ENCODE measurements at places on chromosomes 4 and X.
A peak's percentile ranks its signal among the peaks of the same experiment; 100 is the strongest.

DNA sequence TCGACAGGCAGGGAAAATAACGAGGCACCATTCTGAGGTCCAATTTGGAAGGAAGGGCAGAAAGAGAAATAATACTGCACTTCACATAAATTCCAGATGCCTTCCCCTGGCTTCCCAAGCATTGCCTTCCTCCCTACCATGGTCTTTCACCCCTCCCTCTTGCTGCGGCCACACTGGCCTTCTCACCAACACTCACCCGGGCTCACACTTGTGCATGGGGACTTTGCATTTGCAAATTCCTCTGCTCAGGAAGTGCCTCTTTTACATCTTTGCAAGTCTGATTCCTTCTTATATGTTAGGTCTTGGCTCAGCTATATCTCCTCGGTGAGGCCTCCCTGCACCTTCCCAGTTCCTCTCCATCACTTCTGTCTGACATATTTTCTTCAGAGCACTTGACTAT is 199.4 kb downstream of the CHIC2 start:
- no peak for DNase-seq

GRCh38 chr4:100738196-100739165 is 220.7 kb upstream of the EMCN start:
- DNase-seq: no peak

DNA sequence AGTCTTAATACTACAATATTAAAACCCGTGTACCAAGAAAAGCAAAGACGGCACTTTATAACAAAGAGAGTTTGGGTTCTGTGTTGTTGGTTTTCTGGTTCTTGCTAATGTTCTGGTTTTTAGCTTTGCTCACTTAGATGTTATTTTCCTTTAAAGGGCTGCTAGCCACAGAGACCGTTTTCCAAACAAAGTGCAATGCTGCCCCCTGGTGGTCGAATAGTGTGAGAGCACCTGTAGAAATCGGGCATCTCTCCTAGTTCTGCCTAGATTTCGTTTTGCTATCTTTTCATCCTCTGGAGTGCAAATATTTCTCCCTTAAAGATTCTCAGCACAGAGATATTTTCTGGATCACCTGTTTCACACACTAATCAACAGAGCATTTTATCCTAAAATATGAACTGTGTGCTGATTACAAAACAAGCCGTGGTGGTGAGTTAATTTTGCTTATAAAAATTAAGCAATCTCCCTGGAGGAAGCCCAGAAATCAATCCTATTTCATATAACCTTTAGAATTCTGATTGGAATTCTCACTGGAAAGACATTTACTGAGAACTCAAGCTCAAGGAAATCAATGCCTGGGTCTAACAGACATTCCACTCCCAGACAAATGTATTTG is 334.5 kb upstream of the NOCT start:
- peak; percentile 83 for DNase-seq

DNA sequence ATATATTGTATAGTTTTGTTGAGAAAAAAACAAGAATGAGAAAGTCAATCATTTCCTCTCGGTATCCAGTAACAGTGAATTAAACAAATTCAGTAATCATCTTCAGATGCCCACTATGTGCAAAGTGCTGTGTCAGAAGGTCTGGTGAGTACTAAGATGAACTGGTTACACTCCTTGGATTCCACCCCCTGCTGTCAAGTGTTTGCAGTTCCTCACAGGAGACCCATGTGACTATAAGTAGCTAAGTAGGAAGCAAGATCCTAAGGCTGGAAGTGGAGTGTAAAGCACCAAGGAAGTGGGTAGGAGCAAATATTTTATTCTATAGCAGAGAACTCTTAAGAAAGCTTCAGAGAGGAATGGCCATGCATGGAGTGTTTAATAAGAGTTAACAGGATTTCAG is 73.6 kb downstream of the SNX25 start:
- no peak for DNase-seq

- DNase-seq: no peak
Observed at GRCh38 chr4:123462007-123462406, 65.4 kb downstream of the SPRY1 start.

DNA sequence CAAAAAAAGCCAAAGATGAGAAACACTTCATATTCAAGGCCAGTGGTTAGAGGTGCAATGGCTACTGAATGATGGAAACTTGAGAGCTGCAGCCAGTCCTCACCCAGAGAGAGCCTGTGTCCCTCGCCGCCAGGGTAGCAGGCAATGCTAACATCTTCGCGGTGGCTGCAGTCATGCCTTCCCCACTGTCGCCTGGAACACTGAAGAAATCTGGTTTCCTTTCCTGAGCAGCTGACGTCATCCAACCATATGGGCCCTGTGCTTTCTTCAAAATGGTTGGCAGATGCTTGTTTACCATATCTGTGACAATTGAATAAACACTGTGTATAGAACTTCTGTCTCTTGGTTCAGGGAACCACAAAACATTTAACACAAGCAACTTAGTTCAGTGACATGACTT is 39.7 kb downstream of the PRSS12 start:
- no peak for DNase-seq

DNA sequence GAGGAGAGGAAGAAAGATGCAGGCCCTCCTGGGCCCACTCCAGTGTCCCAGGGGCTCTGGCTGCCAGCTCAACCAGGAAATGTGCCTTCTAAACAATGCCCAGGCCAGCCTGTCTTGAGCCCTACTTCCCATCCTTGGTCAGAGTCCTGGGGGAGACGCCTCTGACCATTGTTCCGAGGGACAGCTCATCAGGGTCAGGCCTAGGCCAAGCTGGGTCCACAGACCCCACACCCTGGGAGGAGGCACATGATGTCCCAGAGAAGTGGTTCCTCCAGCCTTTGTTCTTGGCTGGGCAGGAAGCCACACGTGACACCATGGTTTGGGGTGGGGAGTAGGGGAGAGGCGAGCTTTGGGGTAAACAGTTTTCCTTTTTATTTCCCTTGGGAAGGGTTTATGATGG is 102.5 kb downstream of the EFNB1 start:
- no peak for DNase-seq

GRCh38 chr4:141009129-141009528 is 124.1 kb downstream of the RNF150 start:
- no peak for DNase-seq

GRCh38 chr4:8267077-8267476 is 2.5 kb upstream of the HTRA3 start:
- DNase-seq: peak; percentile 35

- DNase-seq: no peak
Observed at GRCh38 chr4:142443469-142443868, 402.6 kb downstream of the INPP4B start.

DNA sequence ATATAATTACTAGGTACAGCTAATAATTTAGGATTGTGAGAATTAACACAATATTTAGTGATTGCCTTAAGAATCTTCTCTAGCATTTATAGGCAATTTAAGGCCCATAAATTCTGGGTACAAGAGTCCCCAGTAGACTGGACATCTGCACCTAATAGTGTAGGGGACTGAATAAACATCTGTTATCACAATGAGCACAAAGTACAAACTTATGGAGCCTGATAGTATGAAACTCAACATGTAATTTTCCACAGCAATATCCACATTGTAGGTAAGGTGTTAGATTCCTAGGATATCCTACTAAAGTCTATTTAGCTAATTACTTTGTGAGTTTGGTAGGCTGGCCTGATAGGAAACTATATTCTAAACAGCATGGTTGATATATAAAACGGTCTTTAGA is 178.3 kb downstream of the FAM13A start:
- no peak for DNase-seq

- DNase-seq: no peak
Observed at GRCh38 chr4:147339100-147339499, 141.8 kb upstream of the EDNRA start.

GRCh38 chr4:112075129-112075753 is 70.0 kb upstream of the FAM241A start:
- DNase-seq: peak; percentile 56

- DNase-seq: no peak
Observed at GRCh38 chrX:53732797-53733196, 46.3 kb upstream of the HUWE1 start.

DNA sequence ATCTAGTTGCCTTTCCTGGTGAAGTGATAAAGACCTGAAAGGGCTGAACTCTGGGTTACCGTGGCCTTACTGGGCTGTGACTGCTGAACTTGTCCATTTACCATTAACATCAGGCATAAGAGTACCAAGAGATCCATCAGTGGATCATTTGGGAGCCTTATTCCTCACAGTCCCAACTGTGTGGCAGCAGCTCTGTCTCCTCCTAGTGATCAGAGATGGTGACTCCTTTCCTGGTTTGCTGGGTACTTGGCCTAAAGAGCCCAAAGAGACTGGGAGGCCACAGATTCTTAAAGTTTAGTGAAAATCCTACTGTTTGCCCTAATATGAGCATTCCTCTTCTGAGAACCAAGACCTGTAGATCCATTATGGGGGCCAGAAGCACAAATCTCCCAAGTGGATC is 56.3 kb upstream of the ATP6AP2 start:
- DNase-seq: no peak

GRCh38 chr4:128155874-128156456 is 94.9 kb downstream of the LARP1B start:
- no peak for DNase-seq

DNA sequence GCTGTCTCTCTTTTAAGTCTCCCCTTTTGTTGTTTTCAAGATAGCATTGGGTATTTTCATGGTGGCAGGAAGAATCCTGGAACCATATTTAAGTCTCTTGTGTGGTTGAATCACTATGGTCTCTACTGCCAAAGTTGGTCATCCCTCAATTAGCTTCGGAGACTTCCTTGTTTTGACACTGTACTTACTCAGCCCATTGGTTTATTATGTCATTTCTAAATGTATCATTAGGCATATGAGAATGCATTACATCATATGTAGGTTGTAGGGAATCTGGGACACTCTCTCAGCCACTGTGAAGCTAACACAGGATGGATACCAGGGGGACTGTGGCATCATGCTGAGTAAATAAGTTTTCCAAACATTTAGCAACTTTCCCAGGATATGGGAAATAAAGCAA is 211.8 kb downstream of the DTHD1 start:
- no peak for DNase-seq

- no peak for DNase-seq
Observed at GRCh38 chr4:116880625-116881024, 204.8 kb downstream of the TRAM1L1 start.

DNA sequence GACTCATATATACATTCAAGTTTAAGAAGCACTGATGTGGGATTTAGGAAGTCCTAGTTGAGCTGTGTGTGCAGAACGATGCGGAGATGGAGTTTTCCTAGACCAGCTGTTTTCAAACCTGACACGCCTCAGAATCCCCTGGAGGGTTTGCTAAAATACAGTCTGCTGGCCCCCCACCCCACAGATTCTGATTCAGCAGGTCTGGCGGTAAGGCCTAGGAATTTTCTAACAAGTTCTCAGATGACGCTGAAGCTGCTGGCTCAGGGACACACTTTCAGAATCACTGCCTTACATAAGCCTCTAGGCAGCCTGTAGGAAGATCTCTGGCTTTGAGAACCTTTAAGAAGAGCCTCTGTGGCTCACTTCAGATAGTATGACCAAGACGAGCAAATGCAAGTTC is 73.1 kb downstream of the PHEX start:
- no peak for DNase-seq

DNA sequence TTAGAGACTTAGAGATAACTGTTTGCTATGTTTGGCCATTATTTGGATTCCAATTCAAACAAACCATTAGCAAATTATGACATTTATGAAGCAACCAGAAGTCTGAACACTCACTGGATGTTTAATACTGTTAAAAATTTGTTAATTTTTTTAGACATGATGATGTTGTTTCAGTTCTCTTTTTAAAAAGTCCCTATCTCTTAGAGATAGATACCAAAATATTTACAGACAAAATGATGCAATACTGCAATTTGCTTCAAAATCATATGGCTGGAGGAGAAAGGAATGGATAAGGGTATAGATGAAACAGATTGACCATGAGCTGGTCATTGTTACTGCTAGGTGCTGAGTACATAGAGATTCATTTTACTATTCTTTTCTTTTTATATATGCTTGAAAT is 534.6 kb downstream of the BCOR start:
- no peak for DNase-seq

- DNase-seq: no peak
Observed at GRCh38 chr4:7172508-7172907, 19.8 kb upstream of the SORCS2 start.

GRCh38 chr4:48130100-48130499 is 4.0 kb downstream of the TXK start:
- DNase-seq: no peak

DNA sequence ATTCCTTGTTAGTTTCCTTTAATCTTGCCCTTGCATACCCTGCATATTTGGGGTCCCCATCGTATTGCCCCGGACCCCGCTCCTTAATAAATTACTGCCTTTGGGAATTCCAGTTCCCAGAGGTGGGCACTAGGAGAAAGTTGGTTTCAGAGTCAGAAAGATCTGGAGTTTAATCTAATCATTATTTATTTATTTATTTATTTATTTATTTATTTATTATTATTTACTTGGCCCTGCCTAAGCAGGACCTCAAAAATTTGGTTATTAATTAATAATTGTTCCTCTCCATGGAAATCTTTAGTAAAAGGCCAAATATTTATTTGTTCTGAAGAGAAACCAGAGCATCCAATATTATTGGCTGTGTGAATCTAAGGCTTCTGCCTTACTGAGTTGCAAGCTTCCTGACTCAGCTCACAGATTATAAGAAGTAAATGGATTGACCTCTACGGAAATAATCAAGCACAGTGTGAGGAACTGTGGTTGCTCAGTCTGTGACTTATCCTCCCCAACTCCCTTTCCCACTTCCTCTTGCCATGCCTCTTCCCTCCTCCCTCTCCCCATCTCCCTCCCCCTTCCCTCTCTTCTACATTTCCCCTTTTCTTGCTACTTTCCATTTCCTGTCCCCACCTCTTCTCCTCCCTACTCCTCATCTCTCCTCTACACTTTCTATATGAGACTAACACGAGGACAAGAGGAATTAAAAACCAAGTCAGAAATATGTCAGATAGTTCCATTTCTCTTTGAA is 61.5 kb upstream of the AP1S2 start:
- no peak for DNase-seq

DNA sequence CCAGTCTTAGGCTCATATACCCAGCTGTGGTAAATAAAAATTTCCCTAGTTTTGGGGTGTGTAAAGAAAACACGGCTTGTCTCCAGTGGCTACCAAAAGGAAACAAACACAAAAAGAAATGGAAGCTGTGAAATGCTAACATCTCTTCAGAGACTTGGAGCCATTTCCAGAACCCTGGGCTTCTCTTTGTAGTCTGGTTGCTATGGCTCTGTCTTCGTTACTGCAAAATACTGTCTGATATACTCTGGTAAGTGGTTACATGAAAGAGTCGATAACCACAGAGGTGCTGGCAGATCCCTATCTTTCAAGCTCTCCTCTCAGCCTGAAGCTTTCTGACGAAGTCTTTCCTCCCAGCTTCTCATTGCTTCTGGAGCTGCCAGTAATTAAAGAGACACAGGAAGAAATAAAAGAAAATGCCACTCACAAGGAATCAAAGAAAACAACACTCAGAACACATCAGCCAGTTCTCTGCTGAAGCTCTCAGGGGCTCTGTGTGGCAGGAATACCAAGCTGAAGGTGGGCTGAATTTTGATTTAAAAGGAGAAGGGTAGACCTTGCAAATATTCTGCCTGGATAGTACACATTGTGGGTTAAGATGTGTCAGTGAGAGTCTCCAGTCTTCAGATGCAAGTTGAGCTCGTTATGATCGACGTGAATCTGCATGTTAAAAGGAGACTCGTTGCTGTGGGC is 107.6 kb upstream of the FAM9C start:
- DNase-seq: no peak

Measured in hematopoietic multipotent progenitor cell treated with erythropoietin and hydrocortisone succinate and interleukin-3 and kit ligand, for 15 days (in vitro differentiated cells).